ENCODE measurements at places on chromosomes 5 and 9.

DNA sequence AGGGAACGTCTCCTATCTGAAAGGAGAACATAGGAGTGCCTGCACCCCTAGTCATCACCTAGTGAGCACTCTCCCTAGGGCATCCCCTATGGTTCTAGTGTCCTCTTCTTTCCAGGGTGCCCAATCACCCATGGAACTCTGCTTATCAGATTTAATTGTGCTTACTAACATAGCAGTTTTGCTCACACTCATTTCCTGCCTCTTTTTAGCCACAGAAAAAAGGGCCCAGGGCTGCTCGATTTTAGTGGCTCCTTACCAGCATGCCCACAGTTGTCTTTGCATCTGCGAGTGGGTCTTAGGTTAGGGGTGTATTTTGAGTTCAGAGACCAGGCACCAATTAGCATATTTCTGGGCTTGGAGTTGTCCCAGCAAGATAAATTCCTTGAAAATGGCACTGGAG, 1110.2 kb downstream of the TAF11L14 start:
- no peak for DNase-seq

GRCh38 chr5:20537911-20538703, 550.1 kb upstream of the CDH18 start:
- no peak for DNase-seq

DNA sequence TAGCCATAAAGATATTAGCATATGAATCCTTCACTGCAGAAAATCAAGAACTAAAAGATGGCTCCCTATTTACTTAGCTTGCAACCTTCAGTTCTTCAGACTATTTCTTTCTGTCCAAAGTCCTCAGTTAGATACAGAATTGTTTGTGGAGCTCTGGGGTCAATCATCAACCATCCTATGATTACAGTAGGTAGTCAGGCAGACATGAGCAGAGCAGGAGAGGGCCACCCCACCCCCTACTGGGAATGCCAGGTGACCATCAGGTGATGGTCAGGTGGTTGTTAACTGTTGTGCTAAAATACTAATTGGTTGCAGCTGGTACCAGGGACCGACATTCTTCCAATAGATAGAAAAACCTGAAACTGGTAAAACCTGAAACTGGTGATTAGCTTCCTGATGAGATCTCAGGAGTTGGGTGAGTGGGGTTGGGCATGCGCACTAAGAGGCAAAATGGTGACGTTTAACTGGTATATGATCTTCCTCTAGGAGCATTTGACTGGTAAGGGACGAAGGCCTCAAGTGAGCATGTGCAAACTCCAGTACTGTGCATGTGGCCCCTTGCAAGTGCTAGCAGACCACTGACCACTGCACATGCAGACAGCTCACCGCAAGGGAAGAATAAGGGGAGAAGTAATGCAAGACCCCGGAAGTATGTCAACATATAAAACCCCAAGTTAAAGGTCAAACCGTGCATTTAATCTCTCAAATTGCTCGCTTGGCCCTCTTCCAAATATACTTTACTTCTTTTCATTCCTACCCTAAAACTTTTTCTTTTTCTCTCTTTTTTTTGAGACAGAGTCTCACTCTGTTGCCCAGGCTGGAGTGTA, 13.6 kb downstream of the C9orf57 start:
- no peak for DNase-seq

DNA sequence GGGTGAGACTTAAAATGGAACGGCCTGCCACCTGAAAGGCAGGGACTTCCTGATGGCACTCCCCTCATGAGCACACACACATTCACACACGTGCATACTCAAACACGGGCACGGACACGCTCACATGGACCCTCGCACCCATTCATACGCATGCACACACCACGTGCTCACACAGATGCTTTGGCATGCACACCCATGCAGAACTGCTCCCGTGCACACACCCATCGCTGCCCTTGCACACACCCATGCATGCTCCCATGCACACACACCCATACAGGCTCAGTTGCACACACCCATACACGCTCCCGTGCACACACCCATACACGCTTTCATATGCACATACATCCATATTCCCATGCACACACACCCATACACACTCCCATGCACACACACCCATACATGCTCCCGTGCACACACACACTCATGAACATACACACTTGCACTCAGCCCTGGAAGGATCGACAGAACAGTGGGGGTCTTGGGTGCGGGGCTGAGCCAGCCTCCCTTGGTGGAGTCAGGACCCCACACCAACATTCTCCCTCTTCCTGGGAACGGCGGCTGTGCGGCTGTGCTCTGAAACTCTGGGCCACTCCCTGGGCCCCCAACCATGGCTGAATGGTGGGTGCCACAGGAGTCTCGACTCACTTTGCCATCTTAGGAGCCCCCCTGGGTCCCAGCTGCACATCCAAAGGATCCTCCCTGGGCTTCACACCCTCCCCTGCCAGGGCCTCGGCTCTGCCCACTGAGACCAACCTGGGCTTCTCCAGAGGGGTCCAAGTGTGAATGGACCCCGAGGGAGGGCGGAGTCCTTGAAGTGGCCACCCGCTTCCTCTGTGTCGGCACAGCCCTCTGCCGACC, 115.2 kb downstream of the RXRA start:
- no peak for DNase-seq

GRCh38 chr5:94793816-94794198, 175.3 kb downstream of the SLF1 start:
- DNase-seq: no peak

DNA sequence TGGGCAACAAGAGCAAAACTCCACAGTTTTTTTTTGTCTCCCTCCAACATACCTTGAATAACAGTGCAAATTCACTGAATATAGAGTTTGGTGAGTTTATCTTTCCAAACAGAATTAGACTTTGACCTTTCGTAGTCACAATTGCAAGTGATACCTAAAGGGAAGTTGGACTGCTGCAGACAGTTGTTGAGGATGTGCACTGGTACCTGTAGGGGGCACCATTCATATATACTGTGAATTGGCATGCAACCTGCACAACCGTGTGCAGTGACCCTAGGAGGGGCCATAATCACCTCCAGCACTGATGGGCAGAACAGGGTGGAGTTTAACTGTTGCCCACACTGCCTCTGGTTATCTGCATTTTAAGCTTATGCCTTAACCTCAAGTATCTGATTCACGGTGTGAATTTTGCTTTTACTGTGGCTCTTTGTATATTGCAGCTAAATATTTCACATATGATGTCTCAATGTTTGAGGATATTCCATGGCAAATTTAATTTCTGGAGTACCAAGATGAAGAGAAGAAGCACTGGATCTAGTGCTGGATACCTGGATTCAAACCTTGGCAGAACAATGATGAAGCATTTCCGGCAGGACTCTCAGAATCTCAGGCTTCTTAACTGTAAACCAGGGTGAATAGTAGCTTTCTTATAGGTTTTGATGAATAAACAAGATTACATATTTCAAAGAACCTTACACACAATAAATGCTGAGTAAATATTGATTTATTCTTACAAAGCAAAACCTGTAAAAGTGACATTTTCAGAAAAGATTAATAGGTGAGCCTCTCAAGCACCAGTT, 144.3 kb downstream of the ACTBL2 start:
- DNase-seq: no peak
